Neural progenitor cell (in vitro differentiated cells): ENCODE measurements at places on chromosomes 5 and 9. TPM values are rescaled to one million over a fixed set of nuclear protein-coding genes. Genes with fewer than 3 reads are reported as not detected.
A peak's percentile ranks its signal among the peaks of the same experiment; 100 is the strongest.

NR6A1 gene
- total RNA-seq = 302 and 313 TPM in 2 replicates

DNA sequence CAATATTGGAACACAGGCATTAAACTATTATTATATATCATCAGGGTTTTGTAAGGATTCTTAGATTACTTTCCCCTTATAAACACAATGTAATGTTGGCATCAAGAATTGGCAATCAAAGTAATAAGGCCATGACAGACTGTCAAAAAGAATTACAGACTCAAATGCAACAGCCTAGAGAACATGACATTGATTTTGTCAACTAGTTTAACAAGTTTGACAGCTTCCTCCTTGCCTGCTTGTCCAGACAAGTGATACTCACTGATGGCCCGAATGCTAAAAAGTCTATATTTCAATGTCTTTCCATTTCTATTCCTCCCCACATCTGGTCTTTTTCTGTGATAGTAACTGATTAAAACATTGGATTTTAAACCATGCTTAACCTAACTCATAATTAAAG lies 6.4 kb upstream of the ANKRD31 start:
- no peak for DNase-seq
- H3K36me3 ChIP-seq = no peaks in the 10 kb centered on the region
- H3K4me3 ChIP-seq = no peak overlapping the region
- no peaks in the 10 kb centered on the region for H3K27me3 ChIP-seq
- no peaks in the 10 kb centered on the region for H3K4me1 ChIP-seq

DNA sequence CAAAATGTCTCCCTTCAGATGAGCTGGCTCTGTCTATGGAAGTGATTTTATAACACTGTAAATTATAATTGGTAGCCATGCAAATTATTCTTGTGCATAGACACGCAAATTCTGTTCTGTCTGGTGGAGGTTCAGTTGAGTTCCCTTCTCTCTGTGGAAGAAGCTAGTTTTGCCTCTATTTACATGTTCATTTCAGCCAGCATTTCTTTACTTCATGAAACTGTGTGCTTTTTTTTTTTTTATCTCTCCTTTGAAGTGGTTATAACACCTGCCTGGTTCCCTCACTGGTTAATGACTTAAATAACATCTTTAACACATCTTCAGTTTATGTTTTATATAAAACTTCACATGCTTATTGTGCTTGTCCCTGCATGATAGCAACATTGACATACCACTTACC lies 149.4 kb upstream of the FBXL7 start:
- no peaks in the 10 kb centered on the region for H3K27me3 ChIP-seq
- H3K4me1 ChIP-seq = no peaks in the 10 kb centered on the region
- no peaks in the 10 kb centered on the region for H3K36me3 ChIP-seq
- H3K27ac ChIP-seq = no peak overlapping the region
- no peak for DNase-seq

DNA sequence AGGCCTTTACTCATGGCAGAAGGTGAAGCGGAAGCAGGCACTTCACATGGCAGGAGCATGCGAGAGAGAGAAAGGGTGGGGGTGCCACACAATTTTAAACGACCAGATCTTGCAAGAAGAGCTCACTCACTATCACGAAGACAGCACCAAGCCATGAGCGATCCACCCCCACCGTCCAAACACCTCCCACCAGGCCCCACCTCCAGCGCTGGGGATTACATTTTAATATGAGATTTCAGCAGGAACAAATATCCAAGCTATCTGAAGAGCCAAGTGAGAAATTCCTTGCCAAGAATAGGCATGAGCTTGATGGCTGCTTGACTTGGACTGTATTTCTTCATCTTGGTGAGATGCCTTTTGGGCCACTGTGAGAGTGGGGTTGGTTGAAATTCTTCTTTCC lies 88.0 kb downstream of the PDZD2 start:
- no peak for DNase-seq
- H3K4me3 ChIP-seq = no peak overlapping the region
- H3K27ac ChIP-seq = no peak overlapping the region
- no peaks in the 10 kb centered on the region for H3K36me3 ChIP-seq
- no peaks in the 10 kb centered on the region for H3K4me1 ChIP-seq

- H3K27me3 ChIP-seq = no peaks in the 10 kb centered on the region
- no peak for DNase-seq
- peaks cover 3% of the 10 kb centered on the region for H3K36me3 ChIP-seq
- no peaks in the 10 kb centered on the region for H3K4me1 ChIP-seq
- no peak overlapping the region for H3K27ac ChIP-seq
These were observed 7.3 kb downstream of the CDC26 start for GRCh38 chr9:113267911-113268566.

- no peaks in the 10 kb centered on the region for H3K27me3 ChIP-seq
- DNase-seq = no peak
- H3K4me1 ChIP-seq = no peaks in the 10 kb centered on the region
- no peaks in the 10 kb centered on the region for H3K36me3 ChIP-seq
- no peak overlapping the region for H3K4me3 ChIP-seq
These were observed 1111.1 kb downstream of the TAF11L14 start for GRCh38 chr5:18745042-18745987.

DNA sequence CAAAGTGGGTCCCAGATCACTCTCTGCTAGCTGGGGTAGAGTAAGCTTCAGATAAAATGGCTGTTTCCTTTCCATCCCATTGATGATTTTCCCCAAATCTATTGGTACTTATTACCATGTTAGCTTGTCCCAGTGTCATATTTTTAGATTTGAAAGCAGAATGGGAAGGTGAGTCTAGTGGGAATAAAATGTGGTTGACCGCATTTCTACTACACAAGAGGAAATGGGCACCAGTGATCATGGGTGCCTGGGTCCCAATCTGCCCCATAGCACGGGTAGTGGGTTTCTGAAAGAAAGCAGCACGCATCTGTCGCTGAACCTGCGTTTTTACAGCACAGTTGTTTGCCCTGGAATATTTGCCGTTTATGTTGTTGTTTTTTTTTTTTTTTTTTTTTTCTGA lies 20.1 kb downstream of the DAPK1 start:
- peaks cover 21% of the 10 kb centered on the region for H3K4me1 ChIP-seq
- H3K27ac ChIP-seq = no peak overlapping the region
- DNase-seq = no peak

DRD1 gene
- 0.09 TPM in 1 of 2 replicates, not detected in the other for total RNA-seq

DNA sequence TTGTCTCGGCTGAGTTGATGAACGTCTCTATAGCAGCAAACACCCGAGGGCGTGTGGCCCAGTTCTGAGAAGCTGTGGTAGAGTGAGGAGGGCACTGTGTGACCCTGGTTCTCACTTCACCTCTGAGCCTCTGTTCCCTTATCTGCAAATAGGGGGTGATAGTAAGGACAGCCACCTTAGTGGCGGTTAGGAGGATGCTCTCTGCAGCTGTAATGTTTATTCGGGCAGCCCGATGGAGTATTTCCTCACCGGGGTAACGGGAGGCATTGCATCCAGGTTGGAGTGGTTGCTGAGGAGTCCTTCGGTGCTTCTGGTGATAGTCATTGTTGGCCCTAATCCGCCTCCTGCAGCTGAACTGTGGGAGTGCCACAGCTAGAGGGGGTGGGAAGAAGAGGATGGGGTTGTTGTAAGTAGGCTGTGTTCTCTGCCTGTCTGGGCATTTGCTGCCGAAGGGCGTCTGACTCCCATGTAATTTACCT lies 13.9 kb downstream of the PRRC2B start:
- H3K27me3 ChIP-seq = no peaks in the 10 kb centered on the region
- peaks cover 66% of the 10 kb centered on the region for H3K4me1 ChIP-seq
- DNase-seq = peak; percentile 78
